ENCODE measurements at places on chromosomes 2 and 18.

DNA sequence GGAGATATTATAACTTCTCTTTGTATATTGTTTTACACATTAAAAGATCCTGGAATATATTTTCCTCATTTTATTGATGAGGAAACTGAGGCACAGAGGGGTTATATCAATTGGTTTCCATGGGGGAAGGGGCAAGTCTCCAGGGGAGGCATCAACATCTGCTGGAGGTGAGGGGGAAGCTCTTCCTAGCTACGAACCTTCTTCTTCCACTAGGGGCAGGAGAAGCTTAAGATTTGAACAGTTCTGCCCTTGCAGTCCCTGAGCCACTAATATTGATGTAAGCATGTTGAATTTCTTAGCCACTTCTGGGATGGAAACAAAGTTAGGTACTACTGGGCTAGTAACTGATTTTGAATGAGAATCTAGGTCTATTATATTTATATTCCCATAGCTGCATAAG, 140.1 kb upstream of the AQP4 start:
- no peak for DNase-seq

DNA sequence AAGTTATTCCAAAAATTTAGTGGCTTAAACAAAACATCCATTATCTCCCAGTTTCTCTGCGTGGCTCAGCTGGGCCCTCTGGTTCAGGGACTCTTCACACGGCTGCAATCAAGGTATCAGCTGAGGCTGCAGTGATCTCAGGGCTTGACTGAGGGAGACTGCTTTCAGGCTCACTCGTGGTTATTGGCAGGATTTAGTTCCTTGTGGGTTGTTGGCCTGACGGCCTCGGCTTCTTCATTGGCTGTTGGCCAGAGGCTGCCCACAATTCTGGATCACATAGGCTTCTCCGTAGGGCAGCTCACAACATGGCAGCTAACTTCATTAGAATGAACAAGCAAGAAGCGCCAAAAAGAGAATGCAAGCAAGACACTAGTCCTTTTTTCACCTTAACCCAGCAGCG, 90.1 kb downstream of the ABI2 start:
- no peak for DNase-seq

DNA sequence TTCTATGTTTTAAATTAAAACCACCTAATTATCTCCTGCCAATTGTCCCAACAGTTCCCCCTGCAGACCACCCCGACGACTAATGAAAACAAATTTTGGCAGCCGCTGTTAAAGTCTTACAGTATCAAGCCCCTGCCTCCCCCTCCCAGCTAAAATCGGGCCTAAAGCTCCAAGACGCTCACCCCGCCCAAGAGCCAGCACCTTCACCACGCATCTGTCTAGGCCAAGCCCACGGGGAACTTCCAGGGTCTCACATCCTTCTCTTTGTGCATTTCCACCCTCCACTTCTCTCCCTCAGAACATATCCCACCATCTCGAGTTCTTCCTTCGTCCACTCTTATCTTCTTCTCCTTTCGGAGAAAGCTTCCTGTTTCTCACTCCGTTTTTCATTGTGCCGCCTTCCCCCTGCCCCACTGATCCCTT, 445 bp downstream of the PRPF40A start:
- DNase-seq, result no peak

- no peak for DNase-seq
These were observed 10.6 kb upstream of the SAP130 start for GRCh38 chr2:128038411-128038810.

DNA sequence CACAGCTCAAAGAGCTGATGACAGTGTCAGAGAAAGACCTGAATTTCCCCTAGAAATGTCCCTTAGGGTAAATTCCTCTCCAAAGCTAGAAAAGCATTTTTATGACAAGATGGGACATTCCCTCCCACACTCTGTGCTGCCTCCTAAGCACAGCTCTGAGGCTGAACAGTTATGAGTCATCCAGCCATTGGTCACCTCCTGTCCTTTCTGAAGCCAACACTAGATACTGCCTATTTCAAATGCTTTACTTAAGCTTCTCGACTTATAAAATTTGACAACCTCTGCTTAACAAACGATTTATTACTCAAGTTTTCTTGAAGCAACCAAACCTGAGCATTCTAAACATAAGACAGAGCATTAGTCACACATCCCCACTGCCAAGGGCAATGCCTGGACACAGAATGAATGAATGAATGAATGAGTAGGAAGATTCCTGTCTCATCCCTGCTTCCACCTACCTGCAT, 35.4 kb downstream of the B4GALT6 start:
- peak; percentile 42 for DNase-seq

- DNase-seq, result no peak
These were observed 48.9 kb upstream of the SH3RF3 start for GRCh38 chr2:109080109-109080508.

- DNase-seq, result no peak
These were observed 371.8 kb upstream of the SALL3 start for GRCh38 chr18:78607784-78608183.
